GM03348 (cell line): ENCODE measurements at places on chromosomes 7 and 10.

DNA sequence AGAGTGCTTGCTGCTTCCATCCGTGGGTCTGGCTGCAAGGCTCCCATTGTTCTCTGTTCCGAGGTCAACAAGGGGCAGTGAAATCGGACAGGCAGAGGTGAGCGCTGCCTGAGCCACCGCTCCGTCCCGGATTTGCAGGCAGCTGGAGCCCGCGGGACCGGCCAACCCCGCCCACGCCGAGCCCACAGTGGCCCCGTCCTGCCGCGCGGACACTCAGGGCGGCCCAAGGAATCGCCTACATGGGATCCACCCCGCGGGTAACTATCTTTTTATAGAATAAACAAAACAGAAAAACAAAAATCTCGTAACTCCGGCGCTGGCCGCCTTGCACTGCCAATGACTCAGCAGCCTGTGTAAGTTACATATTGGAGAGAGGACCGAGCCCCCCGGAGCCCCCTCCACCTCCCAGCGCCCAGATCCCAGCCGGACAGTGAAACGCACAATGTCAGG is 1.9 kb downstream of the BNIP3 start:
- DNase-seq = peak; percentile 77

GRCh38 chr7:110010359-110010758 is 1080.6 kb upstream of the LRRN3 start:
- no peak for DNase-seq

DNA sequence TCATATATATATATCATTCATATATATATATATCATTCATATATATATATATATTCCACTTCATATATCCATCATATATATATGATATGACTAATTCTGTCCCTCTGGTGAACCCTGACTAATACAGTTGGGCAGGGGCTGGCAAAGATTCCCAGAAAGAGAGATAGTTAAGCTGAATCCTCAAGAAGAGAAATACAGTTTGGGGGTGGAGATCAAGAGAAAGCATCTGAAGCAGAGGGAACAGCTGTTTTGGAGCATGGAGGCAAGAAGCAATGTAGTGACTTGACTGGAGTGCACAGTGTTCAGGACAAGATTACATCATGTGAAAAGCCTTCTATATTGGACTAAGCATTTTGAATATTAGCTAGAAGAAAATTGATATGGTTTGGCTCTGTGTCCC is 540.7 kb downstream of the MAGI2 start:
- peak; percentile 2 for DNase-seq

GRCh38 chr10:7474388-7474787 is 63.6 kb upstream of the SFMBT2 start:
- no peak for DNase-seq

DNA sequence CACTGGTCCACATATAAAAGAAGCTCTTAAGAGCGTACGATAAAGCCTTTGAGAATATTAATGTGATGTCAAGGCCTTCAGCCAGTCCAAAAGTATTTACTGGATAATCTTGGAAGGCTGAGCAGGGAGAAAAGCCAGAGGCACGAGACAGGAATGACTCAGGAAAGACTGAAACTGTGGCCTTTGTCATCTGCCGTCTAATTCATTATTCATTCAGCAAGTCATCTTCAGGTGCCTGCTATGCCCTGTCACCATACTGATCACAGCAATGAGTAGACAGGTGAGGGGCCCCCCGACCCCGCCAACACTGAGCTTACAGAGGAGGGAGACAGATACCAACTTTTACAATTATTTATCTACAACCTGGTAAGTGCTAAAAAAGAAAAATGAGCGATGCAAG is 78.9 kb downstream of the VOPP1 start:
- peak; percentile 31 for DNase-seq

GRCh38 chr10:93821051-93821772 is 63.5 kb downstream of the LGI1 start:
- peak; percentile 50 for DNase-seq

DNA sequence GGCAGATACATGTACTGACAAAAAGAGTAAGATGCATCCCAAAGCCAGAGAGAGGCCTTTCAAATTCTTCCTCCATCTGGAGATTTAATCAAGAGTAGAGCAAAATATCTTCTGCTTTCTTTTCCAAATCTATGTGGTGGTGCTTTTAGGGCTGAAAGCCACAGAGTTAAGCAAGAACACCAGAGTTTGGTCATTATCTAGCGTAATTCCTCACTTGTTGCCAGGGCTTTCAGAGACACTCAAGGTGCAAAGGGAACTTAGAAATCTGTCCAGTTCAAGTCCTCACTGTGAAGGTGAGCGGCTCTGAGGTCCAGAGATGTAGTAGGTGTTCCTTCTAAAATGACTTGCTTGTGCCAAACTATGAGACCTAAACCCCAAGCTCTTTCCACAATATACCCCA is 10.9 kb upstream of the NFE2L3 start:
- no peak for DNase-seq
